ENCODE measurements at places on chromosomes 11 and 22.

- peak; percentile 51 for DNase-seq
Observed at GRCh38 chr11:63916837-63917691, at the start of gene RCOR2. Gene RCOR2, minus strand, starts transcription at chr11:63917164. Its CDS starts 708 bp downstream, at chr11:63916456.

GRCh38 chr22:20204806-20205205 lies 54.0 kb upstream of the CCDC188 start:
- DNase-seq = no peak

- no peak for DNase-seq
Observed at GRCh38 chr11:111604392-111605009, 2.3 kb downstream of the SIK2 start.

- no peak for DNase-seq
Observed at GRCh38 chr11:93784935-93785360, 866 bp downstream of the MED17 start.

- DNase-seq = no peak
Observed at GRCh38 chr22:25702571-25703167, 39.3 kb upstream of the MYO18B start.

- no peak for DNase-seq
Observed at GRCh38 chr11:12185914-12186313, 75.5 kb downstream of the MICAL2 start.

DNA sequence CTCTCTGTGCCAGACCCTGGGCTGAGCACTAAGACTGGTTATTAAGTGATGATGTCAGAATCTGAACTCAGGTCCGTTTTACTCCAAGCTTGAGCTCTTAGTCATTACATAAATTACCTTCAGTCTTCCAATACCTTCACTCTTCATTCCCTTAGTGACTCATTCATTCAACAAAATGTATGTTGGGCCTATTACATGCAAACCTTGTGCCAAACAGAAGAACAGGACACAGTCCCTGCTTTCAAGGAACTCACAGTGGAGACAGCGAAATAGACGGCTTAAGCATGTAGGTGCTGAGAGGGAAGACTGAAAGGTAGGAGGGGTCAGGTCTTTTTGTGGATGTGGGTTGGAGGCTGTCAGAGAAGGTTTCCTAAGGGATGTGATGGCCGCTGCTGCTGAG lies 3.3 kb downstream of the KCTD14 start:
- no peak for DNase-seq

All from stimulated activated CD4-positive, alpha-beta T cell treated with anti-CD3 and anti-CD28 coated beads, Interleukin-15, amount 100 ng/mL, for 1 hour (primary cell).